ENCODE measurements at places on chromosomes 2 and 18.

GRCh38 chr2:96083064-96083939, 33.1 kb downstream of the ADRA2B start:
- DNase-seq = no peak

DNA sequence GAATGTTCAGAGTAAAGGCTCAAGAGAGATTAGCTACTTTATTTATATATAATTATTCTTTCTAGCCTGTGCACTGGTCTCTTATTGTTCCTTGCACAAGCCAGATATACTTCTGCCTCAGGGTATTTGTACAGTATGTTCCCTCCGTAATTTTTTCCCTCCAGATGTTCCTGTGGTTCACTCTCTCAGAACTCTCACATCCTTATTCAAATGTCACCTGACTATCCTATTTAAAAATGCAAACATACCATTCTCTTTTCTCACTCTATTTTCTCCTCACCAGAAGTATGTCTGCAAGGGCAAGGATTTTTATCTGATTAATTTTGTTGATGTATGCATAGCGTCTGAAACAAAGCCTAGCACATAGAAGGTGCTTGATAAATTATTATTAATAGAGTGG, 64.0 kb upstream of the CERS6 start:
- DNase-seq = no peak

DNA sequence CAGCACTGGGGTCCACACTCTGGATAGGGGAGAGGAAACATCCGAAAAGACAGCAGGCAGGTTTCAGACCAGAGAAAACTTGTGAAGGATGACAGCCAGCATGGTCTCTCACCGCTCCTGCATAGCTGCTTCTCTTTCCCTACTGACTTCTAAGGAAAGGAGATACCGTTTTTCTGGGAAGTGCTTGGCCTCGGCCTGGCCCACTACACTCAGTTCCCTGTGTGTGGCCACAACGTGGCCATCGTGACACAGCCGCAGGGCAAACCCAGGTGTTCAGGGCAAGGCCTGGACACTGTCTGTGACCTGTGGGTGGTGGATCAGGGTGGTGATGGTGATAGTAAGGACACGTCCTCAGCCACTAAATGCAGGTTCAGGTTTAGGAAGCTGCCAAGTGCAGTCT, 34.2 kb upstream of the ACAA2 start:
- DNase-seq = no peak

DNA sequence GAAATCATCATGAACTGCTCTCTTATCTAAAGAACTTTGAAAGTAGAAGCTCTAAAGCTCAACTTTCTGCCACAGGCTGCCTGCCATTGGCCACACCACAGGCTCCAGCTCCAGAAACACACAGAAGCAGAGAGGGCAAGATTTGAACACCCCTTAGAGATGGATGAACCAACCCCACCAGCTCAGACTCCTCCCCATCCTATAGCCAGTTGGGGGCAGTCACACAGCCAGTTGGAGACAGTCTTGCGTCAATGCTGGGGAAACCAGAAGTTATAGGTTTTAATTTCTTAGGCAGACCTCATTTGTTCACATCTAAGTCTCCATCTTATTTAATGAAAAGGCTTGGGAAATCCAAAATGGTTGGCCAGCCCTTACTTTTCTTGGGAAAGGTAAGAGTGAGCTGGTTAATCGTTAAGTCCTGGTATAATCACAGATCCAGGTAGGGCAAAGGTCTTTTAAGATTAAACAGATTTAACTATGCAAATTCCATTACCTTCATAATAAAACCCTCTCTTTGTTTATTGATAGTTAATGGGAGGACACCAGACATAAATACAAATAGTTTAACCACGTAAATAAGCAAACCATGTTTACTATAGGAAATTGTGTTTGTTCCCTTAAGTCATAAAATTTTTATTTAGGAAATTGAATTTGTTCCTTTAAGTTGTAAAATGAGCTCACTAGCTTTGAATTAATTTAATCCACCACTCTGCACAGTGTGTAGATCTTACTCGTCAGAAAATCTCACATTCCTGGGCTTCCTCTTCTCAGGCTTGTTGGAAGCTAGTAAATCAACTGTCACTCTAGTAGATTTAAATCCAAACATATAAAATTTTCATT, 28.0 kb downstream of the MRO start:
- DNase-seq = no peak

DNA sequence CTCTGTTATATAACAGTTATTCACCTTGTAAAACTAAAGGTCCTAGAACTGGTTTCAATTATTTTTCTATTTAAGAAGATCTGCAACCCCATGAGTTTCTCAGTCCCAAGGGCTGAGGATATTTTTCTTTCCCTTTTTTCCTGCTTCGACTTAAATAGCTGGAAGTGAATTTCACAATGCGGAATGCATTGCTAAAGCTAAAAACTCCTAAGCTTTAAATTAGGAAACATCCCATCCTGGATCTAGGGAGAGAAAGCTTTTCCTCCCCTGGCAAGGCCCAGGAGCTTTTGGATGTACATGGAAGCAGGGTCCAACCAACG, 1.4 kb downstream of the RFX8 start:
- no peak for DNase-seq

DNA sequence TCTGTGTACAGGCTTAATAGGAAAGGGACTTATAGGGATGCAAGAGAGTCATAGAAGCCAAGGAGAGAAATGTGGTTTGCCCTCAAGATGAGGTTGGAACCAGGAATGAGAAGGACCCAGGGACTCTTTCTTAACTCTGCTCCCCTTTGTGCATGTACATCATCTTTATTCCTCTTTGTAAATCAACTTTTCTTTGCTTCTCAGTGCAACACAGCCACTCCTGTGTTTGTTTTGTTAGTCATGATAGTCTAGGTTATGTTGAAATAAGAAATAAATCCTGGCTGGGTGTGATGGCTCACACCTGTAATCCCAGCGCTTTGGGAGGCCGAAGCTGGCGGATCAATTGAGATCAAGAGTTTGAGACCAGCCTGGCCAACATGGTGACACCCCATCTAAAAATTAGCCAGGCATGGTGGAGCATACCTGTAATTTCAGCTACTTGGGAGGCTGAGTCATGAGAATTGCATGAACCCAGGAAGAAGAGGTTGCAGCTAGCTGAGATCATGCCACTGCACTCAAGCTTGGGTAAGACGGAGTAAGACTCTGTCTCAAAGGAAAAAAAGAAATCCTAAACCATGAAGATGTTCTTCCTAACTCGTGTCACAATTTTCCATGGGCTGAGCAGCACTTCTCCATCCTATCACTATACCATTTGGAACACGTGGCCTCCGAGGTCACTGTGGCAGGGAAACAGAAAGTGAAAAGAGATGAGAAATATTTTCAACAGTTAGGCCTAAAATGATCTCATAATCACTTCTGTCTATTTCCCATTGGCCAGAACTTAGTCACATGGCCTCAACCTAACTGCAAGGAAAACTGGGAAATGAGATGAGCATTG, 73.0 kb upstream of the TMEM17 start:
- DNase-seq = no peak

GRCh38 chr2:185381631-185382030, 357.0 kb upstream of the FSIP2 start:
- DNase-seq = no peak

DNA sequence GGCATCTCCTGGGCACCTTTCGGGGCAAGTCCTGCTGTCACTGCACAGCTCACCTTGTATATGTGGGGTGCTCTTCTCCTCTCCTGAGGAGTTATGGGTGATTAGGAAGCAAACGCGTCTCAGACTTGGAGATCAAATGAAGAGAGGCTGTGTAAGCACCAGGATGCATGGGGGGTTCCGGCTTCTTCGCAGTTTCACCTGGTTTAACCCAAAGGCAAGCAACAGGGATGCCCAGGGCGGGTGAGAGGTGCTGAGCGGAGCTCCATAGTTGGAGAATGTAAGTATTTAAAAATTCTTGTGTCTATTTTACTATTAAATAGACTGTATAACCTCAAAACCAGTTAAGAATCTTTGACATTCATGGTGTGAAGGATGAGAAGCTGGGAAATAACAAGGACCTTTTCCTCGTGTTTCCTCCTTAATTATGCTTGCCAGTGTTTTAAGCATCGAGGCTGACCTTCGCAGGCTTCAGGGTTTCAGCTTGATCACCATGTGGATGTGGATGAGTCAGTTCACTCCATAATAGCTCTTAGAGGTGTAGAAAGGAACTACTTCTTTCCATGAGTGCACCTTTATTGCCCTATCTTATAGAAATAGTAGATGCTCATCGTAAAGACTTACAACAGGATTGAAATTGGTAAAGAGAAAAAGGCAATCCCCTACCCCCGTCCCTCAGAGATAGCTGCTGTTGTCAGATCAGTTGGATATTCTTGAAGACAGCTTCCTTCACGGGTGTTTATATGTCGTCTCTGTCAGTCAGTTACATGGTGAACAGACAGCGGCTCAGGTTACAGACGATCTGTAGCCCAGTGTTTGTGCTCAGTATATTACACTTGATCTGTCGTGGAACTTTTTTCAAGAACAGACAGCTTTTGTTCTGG, 201.1 kb downstream of the AGAP1 start:
- DNase-seq = no peak

DNA sequence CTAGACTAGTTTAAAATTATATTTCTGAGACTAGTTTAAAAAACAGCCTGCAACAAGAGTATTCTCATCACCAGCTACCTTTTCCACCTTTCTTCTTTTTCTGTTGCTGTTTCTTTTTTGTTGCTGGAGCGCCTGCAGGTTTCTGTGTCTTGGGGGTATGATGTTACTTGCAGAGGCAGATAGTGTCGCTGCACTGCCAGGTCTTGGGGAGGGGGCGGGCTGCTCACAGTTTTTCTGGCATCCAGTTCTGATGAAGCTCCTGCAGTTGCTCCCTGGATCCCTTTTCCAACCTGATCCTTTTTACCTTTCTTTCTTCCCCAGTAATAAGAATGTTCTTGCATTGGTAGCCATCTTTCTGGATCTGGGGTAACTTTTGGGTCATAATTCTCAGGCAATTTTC, 8.0 kb upstream of the C18orf32 start:
- DNase-seq = no peak

- no peak for DNase-seq
Measured at GRCh38 chr2:71706836-71707235, 253.5 kb downstream of the DYSF start.

- no peak for DNase-seq
Measured at GRCh38 chr2:28274911-28275685, 117.6 kb upstream of the FOSL2 start.

- DNase-seq = no peak
Measured at GRCh38 chr18:11885278-11885947, 22.7 kb downstream of the MPPE1 start.

GRCh38 chr2:221844212-221845020, 272.3 kb upstream of the EPHA4 start:
- DNase-seq = peak; percentile 57

DNA sequence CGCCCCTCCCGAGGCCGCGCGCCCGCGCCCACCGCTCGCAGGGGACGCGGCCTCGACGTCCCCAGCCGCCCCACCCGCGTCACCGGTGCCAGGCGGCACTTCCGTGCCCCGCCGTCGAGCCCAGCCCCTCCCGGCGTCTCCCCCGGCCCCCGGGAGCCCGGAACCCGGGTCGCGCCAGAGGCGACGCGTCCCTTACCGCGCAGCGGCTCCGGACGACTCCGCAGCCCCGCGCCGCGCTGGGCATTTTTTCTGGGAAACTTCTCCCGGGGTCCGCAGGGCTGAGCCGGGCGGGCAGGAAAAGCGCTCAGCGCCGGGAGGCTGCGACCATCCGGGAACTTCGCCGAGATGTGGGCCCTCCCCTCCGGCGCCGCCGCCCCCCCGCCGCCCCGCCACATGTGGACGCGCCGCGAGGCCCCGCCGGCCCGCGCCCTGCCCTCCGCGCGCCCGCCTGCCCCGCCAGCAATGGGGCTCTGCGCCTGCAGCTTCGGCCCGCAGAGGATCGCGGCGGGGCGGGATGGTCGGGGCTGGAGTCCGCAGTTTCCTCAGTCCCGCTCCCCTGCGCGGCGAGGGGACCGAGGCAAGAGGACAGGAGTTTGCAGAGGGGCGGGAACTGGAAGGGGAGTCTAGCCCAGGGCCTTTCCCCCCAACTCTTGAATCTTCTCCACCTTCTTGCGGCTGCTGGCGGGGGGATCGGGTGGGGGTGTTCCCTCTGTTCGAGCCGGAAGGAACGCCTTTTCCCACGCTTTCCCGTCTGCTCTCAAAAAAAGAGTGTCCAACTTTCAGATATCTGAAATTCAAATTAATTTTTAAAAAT, 81.5 kb downstream of the CHRNA1 start:
- no peak for DNase-seq

- DNase-seq = no peak
Measured at GRCh38 chr18:10760986-10761385, 235.2 kb downstream of the NAPG start.

DNA sequence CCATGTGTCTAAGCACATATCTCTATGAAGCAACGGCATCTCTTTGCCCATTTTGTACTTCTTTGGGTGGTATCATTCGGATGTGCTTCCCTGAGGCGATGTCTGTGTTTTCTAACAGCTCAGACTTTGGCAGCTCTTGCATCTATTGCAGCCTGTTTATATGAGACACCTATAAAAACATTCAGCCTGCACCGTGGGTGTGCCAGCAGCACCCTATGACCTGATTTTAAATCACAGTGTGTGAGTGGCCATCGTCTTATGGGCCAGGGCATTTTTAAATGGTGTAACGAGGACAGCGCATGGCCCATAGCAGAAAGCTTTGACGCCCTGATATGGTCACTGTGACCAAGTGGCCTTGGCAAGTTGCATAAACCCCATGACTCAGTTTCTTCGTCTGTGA, 12.9 kb downstream of the NPAS2 start:
- DNase-seq = no peak

GRCh38 chr18:61766266-61766884, 126.4 kb downstream of the RNF152 start:
- DNase-seq = no peak

DNA sequence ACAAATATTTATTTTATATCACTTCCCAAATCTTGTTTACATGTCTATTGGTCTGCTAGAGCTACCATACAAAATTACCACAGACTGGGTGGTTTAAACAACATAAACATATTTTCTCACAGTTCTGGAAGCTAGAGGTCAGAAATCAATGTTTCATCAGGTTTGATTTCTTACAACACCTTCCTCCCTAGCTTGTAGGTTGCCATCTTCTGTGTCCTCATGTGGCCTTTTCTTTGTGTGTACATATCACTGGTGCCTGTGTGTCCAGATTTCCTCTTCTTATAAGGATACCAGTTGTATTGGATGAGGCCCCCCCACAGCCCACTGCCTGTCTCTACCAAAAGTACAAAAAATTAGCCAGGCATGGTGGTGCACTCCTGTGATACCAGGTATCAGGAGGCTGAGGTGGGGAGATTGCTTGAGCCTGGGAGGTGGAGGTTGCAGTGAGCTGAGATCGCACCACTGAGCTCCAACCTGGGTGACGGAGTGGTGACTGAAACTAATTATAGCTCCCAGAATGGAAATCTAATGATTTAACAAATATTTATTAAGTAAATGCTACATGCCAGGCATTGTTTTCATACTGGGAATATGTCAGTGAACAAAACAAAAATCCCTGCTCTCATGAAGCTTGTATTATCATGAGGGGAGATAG, 13.6 kb downstream of the EML4 start:
- DNase-seq = no peak
